ENCODE measurements at places on chromosomes 6 and 20.

DNA sequence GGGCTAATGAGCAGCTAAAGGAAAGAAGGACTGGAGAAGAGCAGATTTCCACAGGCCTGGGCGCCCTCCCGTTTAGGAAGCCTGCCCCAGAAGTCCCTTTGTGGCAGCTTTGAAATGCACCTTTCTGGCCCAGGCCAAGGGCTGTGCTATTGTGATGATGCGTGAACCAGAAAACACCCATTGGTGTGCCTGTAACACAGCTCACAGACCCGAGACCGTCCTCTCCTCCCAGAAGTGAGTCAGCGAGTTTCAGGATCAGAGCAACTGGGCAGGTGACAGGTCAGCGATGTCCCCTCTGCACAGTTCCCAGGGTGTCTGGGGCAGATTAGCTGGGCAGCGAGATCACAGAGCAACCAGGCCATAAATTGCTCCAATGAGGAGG, 71.9 kb upstream of the SULF2 start:
- no peak for DNase-seq

GRCh38 chr20:50041246-50041873, 58.6 kb downstream of the SNAI1 start:
- DNase-seq, result no peak

- DNase-seq, result no peak
Measured at GRCh38 chr6:87408721-87409155, 966 bp downstream of the CFAP206 start.

- DNase-seq, result no peak
Measured at GRCh38 chr6:26554697-26555504, 16.7 kb downstream of the HMGN4 start.

GRCh38 chr6:161636882-161637430, 363.1 kb upstream of the AGPAT4 start:
- no peak for DNase-seq

DNA sequence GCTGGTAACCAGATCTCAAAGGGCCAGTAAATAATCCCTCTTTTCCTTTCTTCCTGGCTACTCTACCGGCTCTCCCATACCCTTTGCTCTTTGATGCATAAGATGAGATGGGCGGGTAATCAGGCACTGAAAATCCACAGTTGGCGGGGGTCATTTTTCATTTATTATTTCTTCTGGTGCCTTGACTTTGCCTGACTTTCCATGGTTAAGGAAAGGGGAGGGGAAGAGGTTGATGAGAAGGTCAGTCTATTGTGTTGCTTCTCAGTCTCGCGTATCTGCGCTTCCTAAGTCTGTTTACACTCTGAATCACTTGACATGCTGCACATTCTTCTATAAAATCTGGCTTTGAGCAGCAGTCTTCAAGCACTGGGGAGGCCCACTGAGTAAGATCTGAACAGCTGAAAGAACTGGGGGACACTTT, 121.1 kb upstream of the HDGFL1 start:
- no peak for DNase-seq

GRCh38 chr20:35432430-35432735, 5.6 kb downstream of the GDF5 start:
- no peak for DNase-seq

DNA sequence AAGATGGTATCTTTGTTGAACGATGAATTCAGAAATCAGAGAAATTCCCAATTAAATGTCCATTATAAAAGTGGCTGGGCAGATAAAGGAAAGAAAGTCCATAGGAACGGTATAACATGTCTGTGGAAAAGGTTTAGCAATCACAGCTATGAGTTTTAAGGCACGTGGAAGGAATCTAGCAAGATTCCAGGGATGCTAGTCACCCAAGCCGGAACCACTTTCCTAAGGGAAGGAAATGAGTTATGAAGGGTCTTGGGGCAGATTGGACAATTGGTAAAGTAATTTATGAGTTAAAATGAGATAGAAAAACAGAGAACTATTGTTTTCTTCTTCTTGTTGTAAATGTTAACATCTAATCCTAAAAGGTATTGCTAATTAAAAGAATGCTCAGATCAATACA, 384.8 kb downstream of the ADGRB3 start:
- DNase-seq, result no peak

GRCh38 chr20:25295386-25296093, 47.7 kb downstream of the PYGB start:
- no peak for DNase-seq

DNA sequence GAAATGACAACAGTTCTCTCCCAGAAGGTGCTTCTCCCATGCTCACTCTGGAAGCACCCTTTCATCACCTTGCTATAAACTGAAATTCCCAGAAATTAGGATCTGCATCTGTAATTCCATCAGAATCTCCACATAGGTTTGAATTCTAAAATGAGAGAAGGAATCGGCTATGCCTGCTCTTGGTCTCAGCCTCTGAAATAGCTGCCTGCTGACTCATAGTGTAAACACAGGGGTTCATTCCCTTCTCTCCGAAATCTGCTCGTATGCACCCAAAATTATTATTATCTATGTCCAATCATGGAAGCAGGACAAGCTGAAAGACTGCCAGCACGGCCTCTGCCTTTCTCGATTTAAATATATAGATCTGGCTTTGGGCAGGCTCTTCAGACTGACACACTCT, 74.6 kb upstream of the TAB2 start:
- no peak for DNase-seq

- no peak for DNase-seq
Measured at GRCh38 chr20:21710863-21711431, 5.5 kb downstream of the PAX1 start.

DNA sequence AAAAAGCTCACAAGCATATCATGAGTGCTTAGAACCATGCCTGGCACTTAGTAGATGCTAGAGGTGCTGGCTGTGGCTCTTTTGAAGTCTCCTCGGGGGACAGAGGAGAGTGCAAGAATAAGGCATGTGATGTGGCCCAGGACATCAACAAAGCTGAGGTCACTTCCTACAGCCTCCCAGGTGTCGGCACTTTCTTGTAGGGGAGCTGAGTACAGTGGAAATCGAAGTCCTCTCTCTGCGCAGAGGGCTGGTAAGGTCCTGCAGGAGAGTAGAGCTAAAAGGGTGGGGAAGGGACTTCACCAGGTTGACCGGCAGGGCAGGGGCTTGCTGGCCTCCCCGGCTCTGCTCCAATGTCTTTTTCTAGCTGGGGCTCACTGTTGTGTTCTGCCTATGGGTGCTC, 11.2 kb downstream of the SLC13A3 start:
- no peak for DNase-seq

DNA sequence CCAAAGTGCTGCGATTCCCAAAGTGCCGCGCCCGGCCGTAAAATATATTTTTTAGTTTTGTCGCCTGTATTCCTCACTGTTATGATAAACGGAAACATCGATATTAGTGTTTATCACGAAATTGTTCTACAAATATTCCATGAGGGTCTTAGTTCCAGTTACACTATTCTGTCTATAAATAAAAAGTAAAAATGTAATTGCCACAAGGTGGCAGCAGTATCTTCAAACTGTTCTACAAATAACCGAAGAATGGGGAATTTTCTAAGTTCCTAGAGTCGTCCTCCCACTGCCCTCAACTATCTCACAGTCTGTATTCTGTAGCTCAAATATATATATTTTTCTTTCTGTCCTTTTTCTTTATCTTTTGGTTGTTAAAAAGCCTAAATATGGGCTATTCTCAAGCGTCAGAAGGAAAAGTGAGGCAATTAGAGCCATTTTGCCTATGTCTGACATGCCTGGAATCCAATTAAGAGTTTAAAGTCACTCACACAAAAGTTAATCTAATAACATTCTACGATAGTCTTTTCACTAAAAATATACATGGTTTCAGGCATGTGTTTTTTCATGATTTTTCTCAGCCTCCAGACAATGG, 14.2 kb upstream of the FAM162B start:
- DNase-seq, result no peak

- no peak for DNase-seq
Measured at GRCh38 chr20:22453244-22454080, 130.9 kb downstream of the FOXA2 start.

DNA sequence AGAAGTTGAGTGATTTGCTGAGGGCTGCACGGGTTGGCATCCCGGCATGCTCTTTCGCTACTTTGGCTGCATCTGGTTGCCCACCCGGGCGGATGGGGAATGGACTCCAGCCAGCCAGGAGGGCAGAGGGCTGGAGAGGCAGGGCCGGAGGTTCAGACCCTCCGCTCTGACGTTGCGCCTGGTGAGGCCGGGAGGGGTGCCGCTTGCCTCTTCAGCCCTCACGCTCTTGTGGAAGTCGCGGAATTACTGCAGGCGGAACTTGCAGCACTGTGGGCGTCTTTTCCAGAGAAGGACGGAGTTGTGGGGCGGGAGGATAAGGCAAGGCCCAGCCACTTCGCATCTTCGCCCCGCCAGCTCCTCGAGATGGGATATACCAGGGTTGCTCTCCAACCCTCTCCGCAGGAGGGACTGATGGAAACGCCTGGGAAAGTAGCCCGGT, 656 bp downstream of the RTEL1 start:
- peak; percentile 69 for DNase-seq

DNA sequence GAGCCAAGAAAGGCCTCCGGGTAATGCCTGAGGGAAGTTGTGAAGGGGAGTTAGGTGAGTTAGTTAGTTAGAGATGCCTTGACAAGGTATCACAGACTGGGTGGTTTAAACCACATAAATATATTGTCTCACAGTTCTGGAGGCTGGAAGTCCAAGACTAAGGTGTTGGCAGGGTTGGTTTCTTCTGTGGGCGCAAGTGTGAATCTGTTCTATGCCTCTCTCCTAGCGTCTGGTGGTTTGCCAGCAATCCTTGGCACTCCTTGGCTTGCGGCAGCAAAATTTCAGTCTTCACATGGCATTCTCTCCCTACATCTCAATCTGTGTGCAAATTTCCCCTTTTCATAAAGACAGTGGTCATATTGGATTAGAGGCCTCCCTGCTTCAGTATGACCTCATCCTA, 29.7 kb upstream of the RANBP9 start:
- DNase-seq, result no peak

- DNase-seq, result peak; percentile 42
Measured at GRCh38 chr6:53335224-53335994, 13.3 kb downstream of the ELOVL5 start.

DNA sequence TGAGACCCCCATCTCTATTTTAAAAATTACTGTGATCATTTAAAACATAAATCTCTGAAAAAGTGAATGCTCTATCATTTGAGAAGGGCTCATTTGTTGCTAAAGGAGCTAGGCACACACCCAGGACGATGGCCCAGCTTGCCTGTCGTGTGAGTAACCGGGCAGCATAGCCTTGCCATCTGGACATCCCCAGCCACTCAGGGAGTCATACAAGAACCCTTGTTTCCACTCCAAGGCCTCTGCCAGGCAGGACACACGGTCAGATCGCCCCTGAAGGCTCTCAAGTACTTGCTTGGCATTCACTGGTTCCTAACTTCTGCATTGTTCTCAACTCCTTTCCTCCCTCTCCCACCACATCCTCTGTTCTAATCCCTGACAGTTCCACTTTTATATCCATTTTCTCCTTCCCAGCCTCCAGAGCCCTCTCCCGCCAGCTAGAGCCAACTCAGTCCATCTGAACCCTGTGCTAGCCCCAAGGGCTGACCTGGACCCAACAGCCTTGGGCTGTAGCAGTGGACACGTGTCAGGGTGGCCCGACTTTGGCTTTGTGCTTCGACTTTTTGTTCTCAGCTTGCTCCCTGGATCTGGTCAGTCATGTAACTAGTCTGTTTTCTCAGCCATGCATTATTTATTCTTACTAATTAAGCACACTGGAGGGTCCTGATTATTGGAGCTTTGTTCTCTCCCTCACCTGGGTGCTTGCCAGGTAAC, 15.7 kb upstream of the EZR start:
- DNase-seq, result no peak

GRCh38 chr6:51147756-51148155, 329.1 kb downstream of the TFAP2B start:
- DNase-seq, result no peak

GRCh38 chr6:125858427-125859320, 67.9 kb downstream of the NCOA7 start:
- no peak for DNase-seq

DNA sequence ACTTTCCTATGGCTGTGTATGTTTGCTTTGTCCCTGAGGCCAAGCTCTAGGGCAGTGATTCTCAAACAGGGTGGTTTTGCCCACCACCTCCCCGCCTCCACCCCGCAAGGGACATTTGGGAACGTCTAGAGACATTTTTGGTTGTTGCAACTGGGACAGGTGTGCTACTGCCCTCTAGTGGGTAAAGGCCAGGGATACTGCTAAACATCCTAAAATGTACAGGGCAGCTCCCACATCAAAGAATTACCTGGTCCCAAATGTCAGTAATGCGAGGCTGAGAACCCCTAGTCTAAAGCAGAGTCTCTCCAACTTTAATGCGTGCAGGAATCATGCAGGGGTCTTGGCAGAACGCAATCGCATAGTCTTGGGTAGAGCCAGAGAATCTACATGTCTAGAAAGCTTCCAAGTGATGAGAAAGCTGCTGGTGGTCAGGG, 5.1 kb downstream of the KCNS1 start:
- no peak for DNase-seq

DNA sequence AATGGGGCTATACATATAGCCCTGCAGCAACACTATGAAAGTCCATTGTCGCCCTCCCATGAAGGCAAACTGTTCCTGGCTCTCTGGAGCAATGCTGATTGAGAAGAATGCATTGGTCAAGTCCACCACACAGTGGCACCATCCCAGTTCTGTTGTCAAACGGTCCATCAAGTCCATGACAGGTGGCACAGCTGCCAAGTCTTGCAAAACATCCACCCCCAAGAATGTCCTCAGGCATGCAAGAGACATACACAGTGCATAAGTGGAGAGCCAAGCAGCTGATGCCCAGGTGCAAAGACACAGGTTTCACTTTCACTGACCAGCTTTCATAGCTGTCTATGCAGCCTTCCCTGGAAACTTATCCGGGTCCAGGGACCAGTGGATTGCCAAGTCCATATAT, 17.5 kb downstream of the ZNF391 start:
- DNase-seq, result no peak

DNA sequence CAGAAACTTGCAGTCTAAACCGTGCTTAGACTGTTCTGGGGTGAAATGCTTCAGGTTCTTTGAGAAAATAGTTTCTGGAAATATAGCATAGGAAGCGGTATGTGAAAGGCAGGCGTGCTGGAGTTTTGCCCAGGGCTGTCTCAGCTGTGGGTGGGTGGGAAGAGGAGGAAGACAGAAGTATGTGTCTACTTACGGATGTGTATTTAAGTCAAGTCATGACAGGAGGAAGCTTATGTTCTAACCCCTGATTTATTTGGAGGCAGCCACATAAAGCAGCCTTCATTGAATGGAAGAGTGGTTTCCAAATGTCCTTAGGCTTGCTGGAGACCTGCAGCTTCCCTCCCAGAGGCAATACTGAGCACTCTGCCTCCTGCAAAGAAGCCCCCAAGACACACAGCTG, 345.8 kb upstream of the PRND start:
- DNase-seq, result no peak

DNA sequence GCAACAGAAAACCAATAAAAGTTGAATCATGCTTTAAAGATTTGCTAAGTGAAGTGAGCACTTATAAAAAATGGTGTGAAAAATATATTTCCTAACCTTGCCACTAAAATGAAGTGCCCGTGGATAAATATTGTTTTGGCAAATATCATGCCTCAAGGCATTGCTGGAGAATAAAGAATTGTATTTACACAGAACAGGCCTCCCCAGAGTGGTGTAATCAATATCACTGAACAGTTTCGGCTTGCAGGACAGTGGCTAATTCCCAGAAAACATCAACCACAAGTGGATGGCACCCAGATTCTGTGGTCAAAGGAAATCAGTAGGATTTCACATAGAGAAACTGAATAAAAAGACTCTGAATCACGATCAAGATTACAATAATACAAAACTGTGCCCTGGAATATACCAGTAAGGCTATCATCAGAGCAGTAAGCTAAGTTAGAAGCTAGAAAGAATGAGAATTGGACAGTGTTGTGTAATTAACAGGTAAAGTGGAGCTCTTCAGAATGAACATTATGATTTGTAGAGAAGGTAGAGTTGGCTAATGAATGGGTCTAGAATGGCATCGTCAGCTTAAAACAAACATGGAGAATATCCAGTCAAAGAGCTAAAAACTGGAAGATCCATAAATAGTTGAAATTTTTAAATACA, 1026.9 kb upstream of the ADGRB3 start:
- DNase-seq, result no peak
